ENCODE measurements at places on chromosomes 2 and 18. TPM values are rescaled to one million over a fixed set of nuclear protein-coding genes. Genes with fewer than 3 reads are reported as not detected.
A peak's percentile ranks its signal among the peaks of the same experiment; 100 is the strongest.

The LBH gene
- total RNA-seq: 14.9 TPM

DNA sequence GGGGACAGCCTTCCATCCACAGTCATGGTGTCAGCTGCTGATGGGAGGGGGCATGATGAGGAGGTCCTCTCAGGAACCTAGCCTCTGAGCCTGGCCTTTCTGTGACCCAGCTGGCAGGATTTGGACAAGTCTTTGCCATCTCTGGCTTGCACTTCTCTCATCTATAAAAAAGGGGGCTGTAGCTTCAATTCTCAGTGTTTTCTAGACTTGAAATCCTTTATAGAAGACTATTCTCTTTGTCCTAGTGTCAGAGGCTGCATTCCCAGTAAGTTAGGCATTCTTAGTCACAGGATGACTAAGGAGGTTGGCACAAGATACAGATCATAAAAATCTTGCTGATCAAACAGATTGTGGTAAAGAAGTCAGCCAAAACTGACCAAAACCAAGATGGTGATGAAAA lies 958.5 kb downstream of the CNTNAP5 start:
- no peak overlapping the region for H3K27ac ChIP-seq
- H3K4me1 ChIP-seq: no peaks in the 10 kb centered on the region
- no peak overlapping the region for H3K4me3 ChIP-seq

- H3K4me3 ChIP-seq: no peak overlapping the region
- H3K4me1 ChIP-seq: peaks cover 5% of the 10 kb centered on the region
- no peaks in the 10 kb centered on the region for H3K27me3 ChIP-seq
- no peak overlapping the region for H3K27ac ChIP-seq
- no peak for DNase-seq
Measured at GRCh38 chr18:54787616-54788015, 40.7 kb upstream of the RAB27B start.

- DNase-seq: no peak
- H3K4me3 ChIP-seq: no peak overlapping the region
- H3K27me3 ChIP-seq: no peaks in the 10 kb centered on the region
- no peaks in the 10 kb centered on the region for H3K36me3 ChIP-seq
- H3K4me1 ChIP-seq: no peaks in the 10 kb centered on the region
Measured at GRCh38 chr2:3025984-3026383, 351.6 kb downstream of the EIPR1 start.

The TIGD1 gene
- total RNA-seq: 6.6 TPM

- peaks cover 22% of the 10 kb centered on the region for H3K4me1 ChIP-seq
- DNase-seq: no peak
- H3K36me3 ChIP-seq: no peaks in the 10 kb centered on the region
- H3K4me3 ChIP-seq: no peak overlapping the region
Measured at GRCh38 chr2:98460573-98461497, 16.2 kb downstream of the INPP4A start.

The TMSB10 gene
- total RNA-seq: 1,108 TPM

The NPHP1 gene
- 2.3 TPM for total RNA-seq

GRCh38 chr2:208142240-208142924 lies 3.6 kb downstream of the CRYGB start:
- H3K4me3 ChIP-seq: no peak overlapping the region
- H3K27me3 ChIP-seq: no peaks in the 10 kb centered on the region
- no peaks in the 10 kb centered on the region for H3K36me3 ChIP-seq

The TEKT4 gene
- total RNA-seq: not detected

- peak overlapping the region; percentile 59 for H3K27ac ChIP-seq
- no peaks in the 10 kb centered on the region for H3K36me3 ChIP-seq
- no peak for DNase-seq
- no peak overlapping the region for H3K4me3 ChIP-seq
- no peaks in the 10 kb centered on the region for H3K27me3 ChIP-seq
Measured at GRCh38 chr2:54470266-54470938, 14.3 kb downstream of the SPTBN1 start.

DNA sequence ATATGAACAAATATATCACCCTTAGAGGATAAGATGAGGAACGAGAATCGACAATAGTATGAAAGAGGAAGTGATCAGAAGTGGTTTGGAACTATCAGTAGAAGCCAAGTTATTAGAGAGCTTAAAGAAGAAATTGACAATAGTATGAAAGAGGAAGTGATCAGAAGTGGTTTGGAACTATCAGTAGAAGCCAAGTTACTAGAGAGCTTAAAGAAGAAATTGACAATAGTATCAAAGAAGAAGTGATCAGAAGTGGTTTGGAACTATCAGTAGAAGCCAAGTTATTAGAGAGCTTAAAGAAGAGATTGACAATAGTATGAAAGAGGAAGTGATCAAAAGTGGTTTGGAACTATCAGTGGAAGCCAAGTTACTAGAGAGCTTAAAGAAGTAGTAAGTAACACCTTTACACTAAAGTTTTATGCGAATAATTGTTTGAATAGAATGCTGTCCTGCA lies 175.5 kb downstream of the ZNF407 start:
- H3K27ac ChIP-seq: no peak overlapping the region
- H3K36me3 ChIP-seq: no peaks in the 10 kb centered on the region
- no peak for DNase-seq
- H3K4me3 ChIP-seq: no peak overlapping the region

GRCh38 chr2:200013906-200014305 lies 58.5 kb downstream of the MAIP1 start:
- no peak overlapping the region for H3K27ac ChIP-seq
- no peaks in the 10 kb centered on the region for H3K36me3 ChIP-seq
- H3K27me3 ChIP-seq: no peaks in the 10 kb centered on the region
- H3K4me3 ChIP-seq: no peak overlapping the region

DNA sequence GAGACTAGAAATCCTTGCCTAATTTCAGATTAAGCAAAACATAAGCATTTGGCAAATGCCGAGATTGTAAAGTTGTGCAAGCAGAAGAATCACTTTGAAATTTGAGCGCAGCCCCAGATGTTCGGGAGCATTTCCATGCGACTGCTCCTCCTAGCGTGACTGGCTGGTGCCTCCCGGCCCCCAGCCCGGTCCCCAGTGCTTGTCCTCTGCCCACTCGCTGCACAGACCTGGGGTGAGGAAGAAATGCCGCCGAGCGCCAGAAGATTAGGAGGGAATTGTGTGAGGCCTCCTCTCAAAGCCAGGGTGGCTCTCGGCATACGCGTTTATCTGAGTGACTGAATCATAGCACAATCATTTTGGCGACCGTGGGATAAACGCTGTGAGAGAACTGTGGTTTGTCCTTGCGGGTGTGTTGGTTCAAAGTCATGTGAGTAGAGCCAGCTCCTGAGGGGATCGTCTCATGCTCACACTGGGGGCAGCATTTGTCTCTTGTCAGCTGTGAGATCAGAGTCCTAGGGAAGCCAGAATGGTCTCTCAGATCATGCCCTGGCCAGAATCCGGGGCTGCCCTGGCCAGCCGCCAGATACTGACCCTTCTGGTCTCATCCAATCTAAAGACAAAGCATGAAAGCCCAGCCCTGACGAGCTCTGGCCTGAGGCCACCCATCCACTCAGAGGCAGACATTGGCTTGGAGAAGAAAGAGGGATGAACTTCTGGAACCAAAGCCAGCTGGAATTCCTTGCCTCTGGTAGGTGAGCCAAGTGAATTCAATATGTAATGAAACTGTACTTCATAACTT lies 189.3 kb downstream of the SH3RF3 start:
- H3K4me1 ChIP-seq: peaks cover 52% of the 10 kb centered on the region
- H3K36me3 ChIP-seq: no peaks in the 10 kb centered on the region
- peak; percentile 87 for DNase-seq

DNA sequence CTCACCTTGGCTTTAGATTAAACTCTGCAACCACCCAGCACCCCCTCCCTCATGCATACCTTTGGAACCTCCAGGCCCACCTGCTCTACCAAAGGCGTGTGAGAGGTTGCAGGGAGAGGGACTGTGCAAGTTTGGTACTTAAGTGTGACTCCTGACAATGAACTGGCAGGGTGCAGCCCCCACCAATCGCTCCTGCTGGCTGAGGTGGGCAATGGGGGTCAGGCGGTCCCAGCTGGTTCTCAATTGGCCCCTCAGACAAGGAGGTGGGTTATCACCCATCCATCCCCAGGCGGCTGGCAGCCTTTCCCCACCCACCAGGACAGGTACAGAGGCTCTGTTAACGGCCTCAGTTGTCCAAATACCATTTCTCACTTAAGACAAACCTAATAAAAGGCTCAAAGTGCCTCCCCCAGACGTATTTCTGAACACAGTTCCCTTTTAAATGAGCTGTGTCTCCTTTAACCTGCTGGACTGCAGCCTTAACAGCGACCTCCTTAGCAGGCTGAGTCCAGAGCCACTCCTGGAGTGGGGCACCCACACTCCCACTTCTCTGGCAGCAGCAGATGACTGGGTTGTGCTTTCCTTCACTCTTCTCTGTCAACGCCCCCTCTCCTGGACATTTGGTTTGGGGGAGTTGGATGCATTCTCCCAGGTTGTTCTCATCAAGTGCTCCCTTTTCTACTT lies 169.2 kb upstream of the SMAD2 start:
- no peaks in the 10 kb centered on the region for H3K27me3 ChIP-seq
- DNase-seq: no peak
- no peak overlapping the region for H3K4me3 ChIP-seq
- peaks cover 6% of the 10 kb centered on the region for H3K4me1 ChIP-seq
- H3K27ac ChIP-seq: no peak overlapping the region

DNA sequence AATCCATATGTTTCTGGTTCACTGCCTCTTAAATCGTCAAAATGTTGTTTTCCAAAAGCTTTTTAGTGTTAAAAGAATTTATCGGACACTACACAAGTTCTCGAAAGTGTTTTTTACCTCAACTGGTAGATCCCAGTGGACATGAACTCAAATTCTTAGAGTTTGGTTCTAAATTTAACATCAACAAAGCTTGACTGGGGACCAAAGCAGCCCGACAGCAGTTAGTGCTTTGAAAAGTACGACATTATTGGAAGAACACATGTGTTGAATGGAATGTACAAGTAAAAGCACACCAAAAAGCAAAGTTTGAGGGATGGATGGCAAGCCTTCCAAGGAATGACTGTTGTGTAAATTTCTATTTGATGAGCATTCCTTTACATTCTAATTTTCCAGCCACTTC lies 803.9 kb upstream of the POU3F3 start:
- no peak for DNase-seq
- H3K36me3 ChIP-seq: no peaks in the 10 kb centered on the region
- no peak overlapping the region for H3K4me3 ChIP-seq
- no peaks in the 10 kb centered on the region for H3K4me1 ChIP-seq
- H3K27ac ChIP-seq: peak overlapping the region; percentile 55

The EGR4 gene
- total RNA-seq: not detected

DNA sequence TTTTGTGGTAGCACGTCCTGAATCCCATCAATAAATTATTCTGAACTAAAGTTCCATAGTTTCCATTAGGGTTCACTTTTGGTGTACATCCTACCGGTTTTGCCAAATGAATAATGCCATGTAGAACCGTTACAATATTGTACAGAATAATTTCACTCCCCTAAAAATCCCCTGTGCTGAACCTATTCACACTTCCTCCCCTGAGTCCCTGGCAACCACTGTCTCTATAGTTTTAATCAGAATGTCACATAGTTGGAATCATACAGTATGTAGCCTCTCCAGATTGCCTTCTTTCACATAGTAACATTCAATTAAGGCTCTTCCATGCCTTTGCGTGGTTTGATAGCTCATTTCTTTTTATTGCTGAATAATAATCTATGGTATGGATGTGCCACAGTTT lies 9.6 kb upstream of the CASP8 start:
- no peaks in the 10 kb centered on the region for H3K27me3 ChIP-seq
- H3K36me3 ChIP-seq: no peaks in the 10 kb centered on the region
- no peak for DNase-seq
- no peak overlapping the region for H3K4me3 ChIP-seq

The GKN1 gene
- total RNA-seq: not detected

GRCh38 chr2:144738749-144739148 lies 218.8 kb upstream of the ZEB2 start:
- no peak overlapping the region for H3K4me3 ChIP-seq
- no peak for DNase-seq
- H3K36me3 ChIP-seq: no peaks in the 10 kb centered on the region
- no peaks in the 10 kb centered on the region for H3K4me1 ChIP-seq
- H3K27ac ChIP-seq: no peak overlapping the region
- H3K27me3 ChIP-seq: no peaks in the 10 kb centered on the region

DNA sequence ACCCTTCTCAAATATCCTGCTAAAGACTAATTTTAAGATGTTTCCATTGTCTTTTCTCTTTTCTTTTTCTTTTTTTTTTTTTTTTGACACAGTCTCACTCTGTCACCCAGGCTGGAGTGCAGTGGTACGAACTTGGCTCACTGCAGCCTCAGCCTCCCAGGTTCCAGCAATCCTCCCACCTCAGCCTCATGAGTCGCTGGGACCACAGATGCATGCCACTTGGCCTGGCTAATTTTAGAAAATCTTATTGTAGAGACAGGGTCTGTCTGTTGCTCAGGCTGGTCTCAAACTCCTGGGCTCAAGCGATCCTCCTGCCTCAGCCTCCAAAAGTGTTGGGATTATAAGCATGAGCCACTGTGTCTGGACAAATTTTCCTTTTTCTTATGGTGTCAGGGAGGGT lies 167.5 kb downstream of the MCFD2 start:
- H3K27me3 ChIP-seq: no peaks in the 10 kb centered on the region
- no peaks in the 10 kb centered on the region for H3K36me3 ChIP-seq
- no peak overlapping the region for H3K4me3 ChIP-seq
- no peak overlapping the region for H3K27ac ChIP-seq
- DNase-seq: no peak
- peaks cover 25% of the 10 kb centered on the region for H3K4me1 ChIP-seq

DNA sequence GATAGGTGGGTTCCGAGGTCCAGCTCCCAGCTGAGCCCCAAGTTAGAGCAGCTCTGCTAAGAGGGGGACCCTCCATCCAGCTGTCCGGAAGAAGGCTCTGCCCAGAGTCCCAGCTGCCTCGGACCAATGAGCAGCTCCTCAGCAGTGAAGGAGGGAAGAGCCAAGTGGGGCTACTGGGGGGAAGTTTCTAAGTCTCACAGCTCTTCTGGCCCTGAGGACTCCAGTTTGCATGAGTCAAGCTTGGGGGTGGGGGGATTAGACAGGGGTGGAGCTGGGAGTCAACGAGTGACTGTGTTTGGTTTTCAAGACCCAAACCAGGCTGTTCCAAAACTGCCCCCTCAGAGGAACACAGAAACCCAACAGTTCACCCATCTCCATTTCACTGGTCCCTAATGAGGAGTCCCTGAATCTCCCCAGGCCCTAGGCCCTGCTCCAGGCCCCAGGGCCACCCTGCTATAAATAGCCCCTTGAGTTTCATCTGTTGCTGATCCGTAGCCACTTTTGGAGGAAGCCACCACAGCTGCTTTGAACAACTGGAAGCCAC lies 100.9 kb downstream of the TNS1 start:
- H3K4me3 ChIP-seq: no peak overlapping the region
- peaks cover 17% of the 10 kb centered on the region for H3K36me3 ChIP-seq
- no peaks in the 10 kb centered on the region for H3K27me3 ChIP-seq
- DNase-seq: no peak

The PSD4 gene
- total RNA-seq: 102 TPM

DNA sequence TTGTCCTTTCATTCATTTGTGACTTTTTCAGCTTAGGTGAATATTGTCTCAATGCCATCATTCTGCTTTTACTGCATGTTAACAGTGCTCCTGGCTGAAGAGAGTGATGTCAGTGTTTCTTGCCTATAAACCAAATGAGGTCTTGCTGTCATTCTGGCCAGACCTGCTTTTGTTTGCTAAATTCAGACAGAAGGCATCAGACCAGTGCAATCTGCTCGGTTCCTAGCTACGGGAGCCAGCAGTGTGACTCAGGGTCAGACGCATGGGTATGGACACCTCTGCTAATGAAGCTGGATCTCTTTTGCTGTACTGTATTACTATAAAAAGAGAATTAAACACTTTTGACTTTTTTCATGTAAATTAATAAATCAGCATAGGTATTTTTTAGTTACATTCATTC lies 178.9 kb downstream of the TMEM182 start:
- H3K4me3 ChIP-seq: no peak overlapping the region
- no peaks in the 10 kb centered on the region for H3K36me3 ChIP-seq
- DNase-seq: no peak
- H3K27ac ChIP-seq: no peak overlapping the region

The SIX3 gene
- not detected for total RNA-seq

The ZNF521 gene
- total RNA-seq: 8.5 TPM

The ZEB2 gene
- 16.3 TPM for total RNA-seq

All from suprapubic skin (tissue), 4 donors.